ENCODE measurements at places on chromosomes 1 and 21. TPM values are rescaled to one million over a fixed set of nuclear protein-coding genes. Genes with fewer than 3 reads are reported as not detected.

CRNN gene
- total RNA-seq = not detected

TXNIP gene
- 16.2 TPM for total RNA-seq

LEMD1 gene
- total RNA-seq = 1.8 TPM

TMEM201 gene
- 10.4 TPM for total RNA-seq

RBM11 gene
- 0.25 TPM for total RNA-seq
